Heart right ventricle (tissue), 16 donors: ENCODE measurements at places on chromosomes 3 and 15. TPM values are rescaled to one million over a fixed set of nuclear protein-coding genes. Genes with fewer than 3 reads are reported as not detected.
A peak's percentile ranks its signal among the peaks of the same experiment; 100 is the strongest.

GRCh38 chr15:57355259-57355658, 21.0 kb upstream of the CGNL1 start:
- DNase-seq, result no peak

- no peak for DNase-seq
These were observed 689.6 kb upstream of the NECTIN3 start for GRCh38 chr3:110381992-110382391.

DNA sequence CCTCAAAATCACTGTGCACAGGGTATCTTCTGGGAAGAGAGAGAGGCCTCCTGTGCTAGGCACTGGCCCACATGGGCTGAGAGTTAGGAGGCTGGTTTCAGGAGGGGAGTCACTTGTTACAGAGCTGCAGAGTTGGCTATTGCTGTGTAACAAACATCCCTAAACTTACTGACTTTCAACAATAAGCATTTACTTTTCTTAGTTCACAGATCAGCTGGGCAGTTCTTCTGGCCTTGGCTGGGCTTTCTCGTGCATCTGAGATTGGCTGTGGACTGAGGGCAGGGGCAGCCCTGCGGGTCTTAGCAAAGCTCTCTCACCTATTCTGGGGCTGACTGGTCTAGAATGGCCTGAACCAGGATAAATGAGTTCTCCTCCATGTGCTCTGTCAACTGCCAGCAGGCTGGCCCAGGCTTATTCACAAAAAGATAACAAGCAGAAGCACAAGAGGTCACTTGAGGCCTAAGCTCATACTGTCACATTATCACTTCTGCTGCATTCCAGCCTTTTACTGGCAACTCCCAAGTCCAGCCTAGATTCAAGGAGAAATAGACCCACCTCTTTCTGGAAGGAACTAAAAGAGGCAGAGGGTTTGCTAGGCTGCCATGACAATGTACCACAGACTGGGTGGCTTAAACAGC, 17.2 kb upstream of the RBSN start:
- DNase-seq, result no peak

GRCh38 chr3:13477943-13478342, 2.2 kb upstream of the HDAC11 start:
- DNase-seq, result no peak

DNA sequence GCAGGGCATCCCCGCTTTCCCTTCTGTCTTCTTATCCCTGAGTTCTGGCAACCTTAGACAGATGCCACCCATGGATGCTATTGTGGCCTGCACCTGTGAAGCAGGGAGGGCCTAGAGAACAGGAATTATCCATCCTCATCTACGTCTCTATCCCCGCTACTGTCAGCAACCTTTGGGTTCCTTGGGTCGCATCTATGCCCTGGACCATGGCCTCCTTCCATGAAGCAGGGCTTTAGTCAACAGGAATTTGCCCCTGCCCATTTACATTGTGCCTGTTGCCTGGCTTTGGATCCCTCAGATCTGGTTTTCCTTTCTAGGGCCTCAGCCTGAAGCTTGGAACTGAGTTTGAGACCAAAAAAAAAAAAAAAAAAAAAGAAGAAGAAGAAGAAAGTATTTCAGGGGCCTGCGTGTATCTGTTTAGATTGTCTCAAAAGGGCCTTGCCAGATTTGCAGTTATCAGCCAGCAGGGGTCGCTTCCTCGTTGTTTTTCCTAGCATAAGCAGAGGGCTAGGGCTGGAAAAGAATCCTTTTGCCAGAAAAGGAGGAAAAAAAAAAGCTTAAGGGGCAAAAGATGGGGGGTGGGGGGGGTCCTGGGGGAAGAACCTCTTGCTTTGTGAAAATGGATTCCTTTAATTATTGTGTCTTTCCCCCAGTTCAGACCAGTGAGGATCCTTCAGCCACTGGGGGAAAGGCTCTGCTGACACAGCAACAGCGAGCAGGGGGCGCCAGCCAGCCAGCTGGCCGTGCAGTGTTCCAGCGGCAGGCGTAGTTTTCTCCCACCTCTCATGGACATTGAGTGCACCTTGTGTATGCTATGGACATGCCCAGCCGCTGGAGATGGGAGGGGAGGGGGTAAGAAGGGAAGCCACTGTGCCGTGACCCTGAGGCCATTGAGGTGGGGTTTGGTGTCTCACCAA, 65.7 kb upstream of the ALDH1L1 start:
- DNase-seq, result peak; percentile 56

GRCh38 chr3:187813198-187813597, 67.9 kb upstream of the BCL6 start:
- DNase-seq, result no peak

- no peak for DNase-seq
These were observed 822 bp upstream of the FBN1 start for GRCh38 chr15:48646331-48646730.

GRCh38 chr3:142962520-142963233, 797 bp downstream of the PAQR9 start:
- peak; percentile 19 for DNase-seq

DNA sequence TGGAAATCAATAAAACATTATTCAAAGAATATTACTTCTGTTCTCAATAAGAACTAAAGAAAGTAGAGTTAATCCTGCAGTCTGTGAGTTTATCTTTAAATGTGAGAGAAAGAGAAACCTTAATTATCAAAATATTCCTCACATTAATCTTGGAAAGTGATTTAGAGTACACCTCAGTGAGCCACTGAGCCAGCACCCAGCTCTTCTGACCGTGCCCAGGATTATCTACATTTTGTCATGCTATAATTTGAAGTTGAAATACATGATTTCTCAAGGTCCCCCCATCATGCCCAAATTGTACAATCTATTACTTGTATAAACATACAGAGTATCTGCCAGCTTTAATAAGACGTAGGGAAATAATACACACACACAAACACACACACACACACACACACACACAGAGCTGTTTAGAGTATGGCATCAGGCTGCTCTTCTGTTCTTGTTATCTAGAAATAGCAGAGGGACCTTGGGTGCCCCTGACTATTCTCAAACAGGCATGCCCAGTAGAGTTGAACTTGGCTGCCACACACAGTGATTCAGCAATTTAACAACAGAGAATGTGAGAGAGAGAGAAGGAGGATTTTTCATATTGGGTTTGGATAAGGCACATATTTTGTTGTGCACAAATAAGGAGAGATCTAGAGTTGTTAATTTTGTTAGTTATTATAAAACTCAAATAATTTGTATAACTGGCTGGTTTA, 74.4 kb downstream of the P2RY1 start:
- DNase-seq, result peak; percentile 57

DNA sequence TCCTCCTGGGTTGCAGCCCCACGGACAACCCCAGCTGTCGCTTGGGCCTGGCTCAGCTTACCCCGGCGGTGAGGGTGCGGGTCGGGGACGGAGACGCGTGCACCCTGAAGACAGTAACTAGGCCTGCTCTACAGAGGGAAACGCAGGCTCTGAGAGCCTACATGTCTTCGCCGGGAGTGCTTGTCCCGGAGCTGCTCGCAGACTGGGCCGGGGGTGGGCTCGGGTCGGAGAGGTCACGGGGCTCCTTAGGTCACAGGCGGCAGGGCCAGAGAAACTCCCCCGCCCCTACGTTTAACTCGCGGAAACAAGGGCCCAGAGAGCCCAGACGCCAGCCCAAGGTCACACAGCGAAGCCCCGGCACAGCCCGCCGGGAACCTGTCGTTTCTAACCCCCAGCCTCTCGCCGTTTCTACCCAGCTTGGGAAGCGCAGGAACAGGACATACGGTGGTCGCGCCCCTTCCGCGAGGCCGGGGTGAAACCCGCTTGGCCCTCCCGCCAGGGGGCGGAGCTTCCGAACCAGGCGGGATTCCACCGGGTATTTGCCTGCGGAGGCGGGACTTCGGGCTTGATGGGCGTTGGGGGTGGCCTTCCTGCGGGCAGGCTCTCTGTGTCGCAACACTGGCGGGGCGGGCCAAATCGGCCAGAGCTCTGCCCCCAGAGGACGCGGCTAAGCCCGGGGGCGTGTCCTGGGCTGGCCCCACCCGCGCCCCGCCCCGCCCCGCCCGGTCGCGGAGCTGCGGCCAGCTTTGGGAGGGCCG, at the start of gene HDAC11:
Gene HDAC11 (plus strand): TSS at position 725 of the 758 bp plus-strand sequence. CDS start 42 bp downstream, outside the sequence.
- DNase-seq, result peak; percentile 99

- no peak for DNase-seq
These were observed 267.0 kb upstream of the CHRM5 start for GRCh38 chr15:33701304-33701696.

DNA sequence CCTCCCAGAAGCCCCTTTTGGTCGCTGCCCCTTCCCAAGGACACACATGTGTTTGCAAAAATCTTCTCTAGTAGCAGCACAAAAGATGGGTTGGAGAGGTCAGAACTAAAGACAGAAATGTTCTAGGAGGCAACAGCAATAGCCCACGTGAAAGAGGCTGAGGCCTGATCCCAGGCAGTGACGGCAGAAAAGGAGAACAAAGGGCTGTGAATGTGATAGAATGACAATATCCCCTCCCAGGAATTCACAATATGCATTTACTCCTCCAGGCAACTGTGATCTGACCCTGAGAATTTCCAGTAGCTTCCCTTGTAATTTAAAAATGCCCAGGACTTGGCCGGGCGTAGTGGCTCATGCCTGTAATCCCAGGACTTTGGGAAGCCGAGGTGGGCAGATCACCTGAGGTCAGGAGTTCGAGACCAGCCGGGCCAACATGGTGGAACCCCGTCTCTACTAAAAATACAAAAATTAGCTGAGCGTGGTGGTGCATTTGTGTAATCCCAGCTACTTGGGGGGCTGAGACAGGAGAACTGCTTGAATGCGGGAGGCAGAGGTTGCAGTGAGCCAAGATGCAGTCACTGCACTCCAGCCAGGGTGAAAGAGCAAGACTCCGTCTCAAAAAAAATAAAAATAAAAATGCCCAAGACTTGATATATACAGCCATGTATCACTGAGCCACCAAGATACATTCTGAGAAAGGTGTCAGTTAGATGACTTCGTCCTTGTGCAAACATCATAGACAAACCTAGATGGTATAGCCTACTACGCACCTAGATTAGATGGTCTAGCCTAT, 43.6 kb upstream of the PIAS1 start:
- no peak for DNase-seq

DNA sequence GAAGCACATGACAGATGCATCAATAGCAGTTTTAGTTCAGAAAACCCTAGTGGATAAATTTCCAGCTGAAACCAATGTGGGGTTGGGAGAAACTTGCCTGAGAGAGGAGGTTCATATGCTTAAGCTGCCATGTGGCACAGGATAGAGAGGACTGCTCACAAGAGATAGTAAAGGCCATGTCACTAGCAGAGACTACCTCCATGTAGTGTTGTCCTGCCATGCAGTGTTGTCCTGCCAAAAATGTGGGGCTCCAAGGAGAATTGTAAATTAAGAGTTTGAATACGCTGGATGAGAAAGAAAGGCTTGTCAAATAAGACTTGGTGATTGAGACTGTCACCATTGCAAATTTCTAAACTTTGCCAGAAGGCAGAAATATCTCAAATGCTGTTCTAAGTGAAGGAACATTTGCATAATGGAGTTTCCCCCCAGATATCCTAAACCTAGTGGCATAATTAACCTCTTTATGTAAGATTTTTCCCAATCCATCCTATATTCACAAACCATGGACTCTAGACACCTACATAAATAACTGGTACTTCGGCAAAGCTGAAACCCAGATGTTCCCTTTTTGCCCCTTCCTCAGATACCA, 938.3 kb upstream of the ALCAM start:
- DNase-seq, result no peak

The HAPLN3 gene
- 3.7 TPM for total RNA-seq

The TRH gene
- total RNA-seq, result not detected

The GOLGA8T gene
- 0.91 TPM for total RNA-seq

The RSL24D1 gene
- 39.0 TPM for total RNA-seq

The ZNF35 gene
- total RNA-seq, result 10.2 TPM

The ZPLD1 gene
- total RNA-seq, result not detected
